ENCODE measurements at places on chromosomes 3 and 15.

- DNase-seq, result no peak
These were observed at the start of gene GPR156 for GRCh38 chr3:120284747-120285507. TSS of gene GPR156 (minus strand) at chr3:120285222. CDS start at chr3:120244098, 41,124 bp downstream.

DNA sequence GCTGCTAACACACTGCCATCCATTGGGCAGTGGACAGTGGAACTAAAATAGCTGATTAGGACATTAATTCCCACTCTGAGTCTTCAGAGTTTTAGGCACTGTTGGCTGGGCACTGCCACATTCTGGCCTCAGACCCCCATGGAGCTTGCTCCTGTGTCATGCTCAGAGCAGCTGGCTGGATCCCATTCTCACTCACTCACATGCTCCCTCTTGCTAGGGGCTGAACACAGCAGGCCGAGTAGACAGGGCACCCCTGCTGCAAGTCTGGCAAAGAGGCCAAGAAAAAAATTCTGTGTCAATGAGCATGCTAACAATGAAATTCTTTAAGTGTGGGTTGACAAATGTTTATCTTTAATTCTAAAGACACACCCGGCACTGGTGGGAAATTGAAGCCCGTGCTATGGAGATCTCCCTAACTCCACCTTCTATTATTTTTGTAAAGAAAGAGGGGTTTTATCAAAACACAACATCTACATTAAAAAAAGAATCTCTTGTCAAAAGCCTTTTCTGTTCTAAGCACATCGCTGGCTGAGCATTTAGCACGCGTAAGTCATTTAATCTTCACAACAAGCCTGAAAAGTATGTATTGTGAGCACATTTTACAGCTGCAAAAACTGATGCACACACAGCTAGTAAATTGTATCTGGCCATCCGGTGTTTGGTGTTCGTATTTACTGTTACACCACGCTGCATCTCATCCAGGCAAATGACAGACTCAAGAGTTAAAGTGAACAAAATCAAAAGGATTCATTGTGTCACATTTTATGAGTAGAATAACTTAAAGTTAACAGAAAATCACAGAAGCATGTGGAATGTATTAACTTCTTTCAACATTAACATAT is 362.1 kb downstream of the PLOD2 start:
- no peak for DNase-seq

GRCh38 chr15:29299784-29300183 is 30.2 kb upstream of the NSMCE3 start:
- no peak for DNase-seq

DNA sequence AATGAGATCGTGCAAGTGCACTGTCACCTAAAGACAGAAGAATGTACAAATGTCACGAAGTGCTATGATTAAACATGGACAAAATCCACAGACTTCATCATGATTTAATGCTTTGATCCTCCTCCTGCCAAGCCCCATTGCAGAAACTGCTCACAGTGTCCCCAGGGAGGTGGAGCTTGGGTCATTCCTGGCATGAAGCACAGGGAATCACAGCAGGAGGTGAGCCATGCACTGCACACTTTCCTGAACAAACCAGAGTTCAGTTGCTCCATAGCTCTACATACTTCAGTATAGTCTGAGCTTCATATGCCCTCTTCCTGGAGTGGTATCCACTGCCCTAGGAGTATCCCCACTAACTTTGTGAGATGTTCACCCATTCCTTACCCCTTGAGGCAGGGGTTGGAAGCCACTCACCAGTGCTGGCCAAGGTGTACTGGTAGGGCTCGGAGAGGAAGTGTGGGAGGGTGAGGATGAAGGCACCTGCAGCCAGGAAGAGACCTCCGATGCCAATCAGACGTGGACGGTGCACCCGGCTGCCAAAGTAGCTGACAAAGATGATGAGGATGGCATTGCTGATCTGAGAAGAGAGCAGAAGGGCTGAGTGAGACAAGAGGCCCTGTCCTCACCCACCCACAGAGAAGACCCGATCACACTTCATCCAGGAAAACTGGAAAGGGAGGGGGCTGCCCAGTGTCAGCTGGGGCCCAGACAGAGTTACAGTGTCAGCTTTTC is 56.3 kb downstream of the SLCO2A1 start:
- DNase-seq, result no peak

- no peak for DNase-seq
These were observed 45.4 kb downstream of the PDIA5 start for GRCh38 chr3:123112232-123112631.

GRCh38 chr15:38406436-38406835 is 47.5 kb upstream of the FAM98B start:
- no peak for DNase-seq

DNA sequence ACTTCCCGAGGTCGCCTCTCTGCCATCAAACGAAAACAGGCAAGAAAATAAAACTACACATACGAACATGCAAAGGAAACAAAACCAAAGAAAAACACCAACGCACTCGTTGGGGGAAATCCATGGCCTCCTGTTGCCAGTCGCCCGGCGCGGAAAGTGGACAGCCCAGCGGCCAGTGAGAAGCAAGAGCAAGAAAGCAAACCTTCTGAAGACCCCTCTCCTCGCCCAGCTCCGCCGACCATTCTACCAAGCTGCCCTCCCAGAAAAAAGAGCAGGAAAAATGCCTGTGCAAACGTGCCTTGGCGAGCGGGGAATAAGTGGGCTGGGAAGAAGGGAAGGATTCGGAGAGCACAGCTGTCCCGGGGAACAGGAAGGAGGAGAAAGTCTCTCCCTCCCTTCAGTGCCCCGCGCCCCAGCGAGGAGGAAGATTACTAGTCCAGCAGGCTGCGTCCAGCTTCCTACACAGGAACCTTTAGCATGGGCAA is 802 bp upstream of the NECTIN3 start:
- no peak for DNase-seq

DNA sequence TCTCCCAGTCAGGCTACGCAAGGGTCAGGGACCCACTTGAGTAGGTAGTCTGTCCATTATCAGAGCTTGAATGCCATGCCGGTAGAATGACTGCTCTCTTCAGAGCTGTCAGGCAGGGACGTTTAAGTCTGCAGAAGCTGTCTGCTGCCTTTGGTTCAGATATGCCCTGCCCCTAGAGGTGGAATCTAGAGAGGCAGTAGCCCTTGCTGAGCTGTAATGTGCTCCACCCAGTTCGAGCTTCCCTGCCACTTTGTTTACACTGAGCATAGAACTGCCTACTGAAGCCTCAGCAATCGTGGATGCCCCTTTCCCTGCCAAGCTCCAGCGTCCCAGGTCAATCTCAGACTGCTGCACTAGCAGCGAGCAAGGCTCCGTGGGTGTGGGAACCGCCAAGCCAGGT is 57.5 kb upstream of the SETMAR start:
- DNase-seq, result no peak

DNA sequence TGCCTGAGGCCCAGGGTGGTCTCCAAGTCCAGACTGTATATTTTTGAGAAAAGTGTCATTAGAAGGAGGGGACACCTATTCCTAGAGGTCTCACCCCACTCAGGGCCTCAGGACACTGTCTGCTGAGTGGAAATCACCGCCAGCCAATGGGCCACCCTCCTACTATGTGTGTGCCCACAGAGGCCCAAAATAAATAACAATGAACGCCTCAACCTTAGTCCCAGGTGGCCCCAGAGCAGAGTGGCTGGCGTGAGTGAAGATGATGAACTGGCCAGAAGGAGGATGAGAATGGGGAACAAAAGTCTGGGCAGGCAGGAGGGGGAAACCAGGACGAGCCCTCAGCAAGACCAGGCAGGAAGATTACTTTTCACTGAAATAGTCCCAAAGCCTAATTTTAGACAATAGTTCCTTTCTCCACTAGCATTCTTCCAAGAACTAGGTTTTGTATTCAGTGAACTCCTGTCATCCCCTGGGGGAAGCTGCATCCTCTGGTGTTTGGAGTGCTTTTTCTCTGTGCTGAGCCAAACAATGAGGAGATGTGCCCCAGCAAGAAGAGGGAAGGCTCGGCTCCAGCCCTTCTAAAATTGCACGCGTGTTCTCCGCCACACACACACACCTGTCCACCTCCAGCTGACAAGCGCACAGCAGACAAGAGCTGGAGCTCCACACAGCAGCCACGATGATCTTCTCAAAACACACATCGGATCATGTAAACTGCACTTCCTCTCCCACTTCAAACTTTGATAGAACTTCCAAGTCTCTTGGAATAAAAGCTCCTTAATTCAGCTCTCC is 72.2 kb downstream of the ADCY5 start:
- DNase-seq, result no peak

Measured in activated T-helper 1 cell treated with anti-CD3 and anti-CD28 coated beads, Interleukin-2, amount 50 U/mL, for 16 hours (primary cell).